Peyer's patch (tissue), 4 donors: ENCODE measurements at places on chromosomes 3 and 15. TPM values are rescaled to one million over a fixed set of nuclear protein-coding genes. Genes with fewer than 3 reads are reported as not detected.

Gene NEK11
- 8.6 TPM for total RNA-seq

Gene CP
- total RNA-seq, result 37.8 TPM

Gene SLCO2A1
- total RNA-seq, result 15.9 TPM

Gene PBRM1
- 120 TPM for total RNA-seq

DNA sequence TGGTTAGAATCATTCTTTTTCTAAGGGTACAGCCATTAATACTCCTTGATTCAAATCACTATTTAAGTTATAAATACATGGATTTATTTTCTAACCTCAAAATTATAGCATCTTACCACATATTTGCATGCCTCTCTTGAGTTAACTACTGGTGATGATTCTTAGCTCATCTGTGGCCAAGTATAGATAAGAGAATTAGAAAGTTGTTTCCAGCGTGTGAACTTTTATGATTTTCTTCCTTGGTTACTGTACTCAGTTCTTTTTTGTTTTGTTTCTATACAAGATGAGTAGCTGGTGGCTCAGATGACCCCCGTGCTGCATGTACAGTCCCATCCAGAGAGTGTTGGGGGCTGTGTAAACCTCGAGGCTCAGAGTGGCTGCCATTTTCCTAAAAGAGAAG is 124.6 kb downstream of the IGF1R start:
- DNase-seq, result no peak

- no peak for DNase-seq
These were observed 18.7 kb downstream of the TMF1 start for GRCh38 chr3:69033470-69033869.

DNA sequence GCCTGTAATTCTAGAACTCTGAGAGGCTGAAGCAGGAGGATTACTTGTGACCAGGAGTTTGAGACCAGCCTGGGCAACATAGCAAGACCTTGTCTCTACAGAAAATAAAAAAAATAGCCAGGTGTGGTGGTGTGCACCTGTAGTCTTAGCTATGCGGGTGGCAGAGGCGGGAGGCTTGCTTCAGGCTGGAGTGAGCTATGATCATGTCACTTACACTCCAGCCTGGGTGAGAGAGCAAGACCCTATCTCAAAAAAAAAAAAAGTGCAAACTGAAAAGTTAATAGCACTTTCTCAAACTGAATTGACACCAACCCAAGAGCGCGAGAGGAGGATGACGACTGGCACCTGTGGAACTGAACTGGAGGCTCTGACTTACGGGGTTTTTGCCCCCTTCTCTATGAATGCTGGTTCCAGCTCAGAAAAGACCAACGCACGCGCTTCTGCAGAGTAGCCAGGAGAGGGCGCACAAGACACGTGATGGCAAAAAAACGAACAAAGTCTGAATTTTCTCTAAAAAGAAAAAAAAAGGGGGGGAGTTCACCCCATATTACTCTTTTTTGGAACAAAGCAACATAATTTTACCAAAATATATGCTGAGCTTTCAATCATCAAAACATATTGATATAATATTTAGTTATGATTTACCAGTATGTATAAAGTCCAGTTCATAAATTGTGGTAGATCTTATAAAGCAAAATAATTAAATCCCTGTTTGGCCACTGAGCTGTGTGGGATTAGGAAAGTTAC is 23.7 kb downstream of the CFAP92 start:
- no peak for DNase-seq

GRCh38 chr15:66252685-66253417 is 699 bp downstream of the MEGF11 start:
- no peak for DNase-seq

- no peak for DNase-seq
These were observed 163.1 kb downstream of the TLE3 start for GRCh38 chr15:69934607-69935006.

DNA sequence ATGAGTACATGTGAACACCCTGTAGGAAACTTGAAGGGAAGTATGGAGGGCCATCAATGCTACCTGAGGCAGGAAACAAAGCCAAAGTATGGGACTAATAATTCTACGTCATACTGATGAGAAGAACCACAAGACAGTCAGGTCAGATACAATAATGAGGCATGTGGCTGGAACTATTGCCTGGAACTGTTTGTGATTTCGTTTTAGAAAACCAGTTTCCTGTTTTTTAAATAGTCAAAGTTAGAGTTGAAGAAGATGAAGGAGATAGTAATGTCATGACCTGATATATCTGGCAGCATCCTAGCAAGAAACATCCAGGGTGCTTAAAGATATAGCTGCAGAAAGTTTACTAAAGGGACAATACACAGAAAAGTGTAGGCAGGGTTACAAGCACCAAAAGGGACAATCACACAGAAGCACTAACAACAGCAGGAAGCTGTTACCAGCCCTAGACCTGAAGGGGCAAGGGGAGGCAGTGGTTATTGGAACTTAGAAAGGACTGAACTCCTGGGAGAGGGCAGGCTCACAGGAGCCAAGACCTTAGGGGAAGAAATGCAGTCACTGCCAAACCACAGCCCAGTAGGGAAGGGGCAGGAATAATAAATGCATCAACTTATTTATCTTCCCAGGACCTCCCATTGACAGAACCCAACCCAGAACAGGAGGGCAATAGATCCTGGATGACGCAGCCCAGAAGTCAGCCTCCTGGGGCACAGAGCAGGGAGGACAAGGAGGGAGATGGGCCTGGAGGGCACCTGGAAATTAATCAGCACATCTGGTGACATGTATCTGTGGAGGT is 302.1 kb upstream of the STT3B start:
- no peak for DNase-seq

GRCh38 chr3:185716436-185717108 is 108.3 kb downstream of the IGF2BP2 start:
- DNase-seq, result no peak

DNA sequence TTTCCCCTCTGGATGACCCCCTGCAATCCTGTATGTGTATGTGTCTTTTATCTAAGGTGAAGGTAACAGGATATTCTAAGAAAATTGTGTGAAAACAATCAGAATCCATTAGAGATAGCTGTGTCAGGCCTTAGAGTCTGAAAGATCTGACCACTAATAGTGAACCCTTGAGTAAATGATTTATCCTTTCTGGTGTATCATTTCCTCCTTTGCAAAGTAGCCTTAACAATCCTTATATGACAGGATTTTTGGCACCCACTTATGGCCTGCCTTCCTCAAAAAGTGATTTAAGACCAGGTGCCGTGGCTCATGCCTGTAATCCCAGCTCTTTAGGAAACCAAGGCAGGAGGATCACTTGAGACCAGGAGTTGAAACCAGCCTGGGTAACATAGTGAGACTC is 110.2 kb downstream of the RBPMS2 start:
- no peak for DNase-seq

GRCh38 chr15:101264011-101264410 is 12.2 kb upstream of the CHSY1 start:
- DNase-seq, result no peak

GRCh38 chr3:149999421-149999820 is 28.7 kb upstream of the PFN2 start:
- DNase-seq, result no peak
